ENCODE measurements at places on chromosomes 2 and 18.

DNA sequence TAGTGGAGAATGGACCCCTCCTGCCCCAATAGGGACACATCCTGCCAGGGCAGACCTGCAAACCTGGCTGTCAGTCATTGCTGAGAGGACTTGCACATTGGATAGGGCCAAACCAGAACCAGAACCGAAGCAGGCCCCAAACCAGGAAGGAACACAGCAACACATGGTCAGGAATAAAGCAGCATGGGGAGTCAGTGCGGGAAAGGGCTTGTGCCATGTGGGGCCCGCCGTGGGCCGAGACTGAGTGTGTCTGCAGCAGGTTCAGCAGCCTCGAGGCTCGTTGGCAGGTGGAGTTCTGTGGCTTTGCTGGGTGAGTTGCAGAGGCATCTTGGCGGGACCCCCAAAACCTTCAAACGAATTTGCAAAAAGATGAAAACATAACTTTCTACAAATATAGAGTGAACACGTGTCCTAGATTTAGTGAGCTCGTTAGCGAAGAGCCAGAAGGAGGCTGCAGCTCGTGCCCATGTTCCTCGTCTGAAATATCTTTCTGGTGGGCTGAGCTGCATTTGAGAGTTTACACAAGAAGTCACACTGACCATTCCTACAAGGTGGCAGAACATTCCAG lies 44.9 kb upstream of the LDLRAD4 start:
- DNase-seq, result no peak

GRCh38 chr2:241532733-241533601 lies 24.6 kb upstream of the STK25 start:
- DNase-seq, result no peak

GRCh38 chr2:167135706-167136105 lies 247.4 kb downstream of the XIRP2 start:
- no peak for DNase-seq

GRCh38 chr18:35167857-35168256 lies 73.0 kb upstream of the ZNF397 start:
- no peak for DNase-seq

All from NCI-H1436 treated with DMSO at 0.1 percent for 48 hours (cell line).